ENCODE measurements at places on chromosomes 2 and 18.
A peak's percentile ranks its signal among the peaks of the same experiment; 100 is the strongest.

- no peak for DNase-seq
Observed at GRCh38 chr2:109666466-109666865, 52.3 kb downstream of the SOWAHC start.

- DNase-seq = no peak
Observed at GRCh38 chr2:149953627-149954026, 366.1 kb upstream of the MMADHC start.

GRCh38 chr2:105872142-105872728 lies 127.5 kb downstream of the NCK2 start:
- no peak for DNase-seq

GRCh38 chr2:171991027-171991426 lies 8.7 kb upstream of the METAP1D start:
- DNase-seq = no peak

DNA sequence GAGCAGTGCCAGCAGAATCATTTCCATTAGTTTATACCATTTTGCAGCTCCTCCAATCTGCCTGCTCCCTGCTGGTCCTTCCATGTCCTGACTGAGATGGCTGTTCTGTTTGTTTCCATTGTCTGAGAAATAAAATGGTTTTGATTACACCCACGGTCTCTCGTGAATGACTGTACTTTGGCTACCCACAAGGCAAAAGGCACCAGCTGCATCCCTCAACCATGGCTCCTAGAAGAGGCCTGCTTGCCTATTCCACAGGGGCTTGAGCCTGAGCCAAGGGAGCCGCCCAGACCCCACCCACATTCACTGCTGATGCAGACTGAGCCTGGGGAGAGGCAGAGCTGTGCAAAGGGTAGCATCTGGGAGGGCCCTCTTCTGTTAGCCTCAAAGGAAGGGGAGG lies 31.2 kb downstream of the MARCHF4 start:
- peak; percentile 30 for DNase-seq

GRCh38 chr2:6526093-6526824 lies 339.4 kb downstream of the CMPK2 start:
- DNase-seq = no peak

DNA sequence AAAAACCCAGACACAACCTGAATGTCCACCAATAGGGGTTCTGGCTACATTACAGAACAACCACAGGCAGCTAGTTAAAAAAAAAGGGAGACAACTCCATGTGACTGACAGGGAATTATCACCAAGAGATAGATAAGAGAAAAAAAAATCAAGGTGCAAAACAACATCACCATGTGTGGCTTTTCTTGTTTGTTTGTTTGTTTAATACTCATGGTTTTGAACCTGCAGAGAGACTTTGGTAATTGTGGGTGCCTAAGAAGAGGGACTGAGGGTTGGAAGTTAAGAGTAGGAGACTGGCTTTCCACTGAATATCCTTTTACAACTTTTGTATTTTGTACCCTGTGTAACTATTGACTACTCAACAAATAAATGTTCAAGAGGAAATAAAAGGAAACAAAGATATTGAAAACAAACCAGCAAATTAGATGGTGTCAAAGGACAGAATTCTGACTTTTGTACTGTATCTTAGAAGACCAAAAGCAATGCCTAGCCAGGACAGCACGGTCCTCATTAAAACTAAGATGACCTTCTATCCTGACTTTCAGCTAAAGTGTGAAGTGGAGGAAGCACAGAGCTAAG lies 22.5 kb upstream of the DNAJC27 start:
- no peak for DNase-seq

DNA sequence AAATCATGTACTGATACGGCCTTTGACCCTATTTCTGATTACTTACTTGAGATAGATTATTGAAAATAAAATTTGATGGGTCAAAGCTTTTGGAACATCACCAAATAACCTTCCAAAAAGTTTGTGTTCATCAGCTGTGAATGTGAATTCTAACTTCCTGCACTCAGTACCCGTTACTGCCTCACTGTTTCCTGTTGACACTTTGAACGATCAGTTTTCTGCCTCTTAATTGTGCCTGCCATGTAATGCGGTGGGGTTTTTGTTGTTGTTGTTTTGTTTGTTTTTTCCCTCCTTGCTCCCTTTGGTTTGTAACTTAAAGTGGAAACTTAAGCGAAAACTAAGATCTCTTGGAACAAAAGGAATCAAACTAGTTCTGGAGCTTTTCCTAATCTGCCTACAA lies 18.9 kb downstream of the ATG16L1 start:
- no peak for DNase-seq

GRCh38 chr2:173607606-173608311 lies 253.1 kb downstream of the CDCA7 start:
- no peak for DNase-seq

DNA sequence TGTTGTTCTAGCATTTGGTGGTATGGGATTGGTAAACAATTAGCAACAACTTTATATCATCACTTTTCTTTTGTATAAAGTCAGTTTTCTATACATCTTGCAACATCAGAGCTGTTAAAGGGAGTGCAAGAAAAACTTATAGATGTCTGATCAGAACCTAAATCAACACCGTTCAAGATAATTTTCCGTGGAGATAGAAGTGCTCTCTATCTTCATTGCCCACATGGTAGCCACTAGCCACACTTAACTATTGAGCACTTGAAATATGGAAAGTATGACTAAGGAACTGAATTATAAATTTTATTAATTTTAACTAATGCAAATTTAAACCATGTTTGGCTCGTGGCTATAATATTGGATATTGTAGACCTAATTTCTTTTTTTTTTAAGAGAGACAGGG lies 5.2 kb downstream of the TTC27 start:
- DNase-seq = no peak

GRCh38 chr2:181468811-181469210 lies 11.6 kb downstream of the ITGA4 start:
- DNase-seq = no peak

DNA sequence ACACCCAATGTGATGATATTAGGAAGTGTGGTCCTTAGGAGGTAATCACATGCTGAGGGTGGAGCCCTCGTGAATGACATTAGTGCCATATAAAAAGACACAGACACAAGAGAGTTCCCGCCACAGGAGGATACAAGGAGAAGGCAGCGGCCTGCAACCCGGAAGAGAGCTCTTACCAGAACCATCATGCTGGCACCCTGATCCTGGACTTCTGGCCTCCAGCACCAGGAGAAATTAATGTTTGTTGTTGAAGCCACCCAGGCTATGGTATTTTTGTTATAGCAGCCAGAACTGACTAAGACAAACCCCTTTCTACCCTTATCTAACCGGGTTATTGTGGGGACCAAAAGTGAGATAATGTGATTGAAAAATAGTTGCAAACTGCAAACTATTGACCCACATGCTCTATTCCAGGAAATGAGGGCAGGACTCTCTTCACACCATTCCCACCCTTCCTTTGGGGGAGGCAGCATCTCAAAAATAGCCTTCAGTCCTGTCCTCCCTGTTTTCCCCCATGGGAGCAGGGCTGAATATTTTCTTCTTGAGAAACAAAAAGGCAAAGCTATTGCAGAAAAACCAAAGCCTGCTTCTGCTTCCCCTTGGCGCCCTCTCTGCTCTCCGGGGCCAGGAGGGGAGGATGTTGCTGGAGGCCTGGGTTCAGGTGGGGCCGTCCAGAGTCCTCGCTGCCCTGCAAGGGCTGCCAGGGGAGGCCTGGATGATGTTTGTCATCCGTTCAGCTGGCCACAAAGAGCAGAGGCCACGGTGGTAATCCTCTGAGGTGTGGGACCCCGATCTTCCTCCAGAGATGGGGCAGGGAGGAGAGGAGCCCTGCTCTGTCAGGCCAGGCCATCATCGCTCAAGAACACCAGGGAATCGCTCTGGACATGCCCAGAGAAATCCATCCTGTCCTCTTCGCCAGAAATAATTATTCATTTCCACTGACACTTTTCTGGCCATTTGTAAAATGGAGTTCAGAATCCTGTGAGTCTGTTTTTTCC lies 73.8 kb upstream of the HAAO start:
- DNase-seq = no peak

DNA sequence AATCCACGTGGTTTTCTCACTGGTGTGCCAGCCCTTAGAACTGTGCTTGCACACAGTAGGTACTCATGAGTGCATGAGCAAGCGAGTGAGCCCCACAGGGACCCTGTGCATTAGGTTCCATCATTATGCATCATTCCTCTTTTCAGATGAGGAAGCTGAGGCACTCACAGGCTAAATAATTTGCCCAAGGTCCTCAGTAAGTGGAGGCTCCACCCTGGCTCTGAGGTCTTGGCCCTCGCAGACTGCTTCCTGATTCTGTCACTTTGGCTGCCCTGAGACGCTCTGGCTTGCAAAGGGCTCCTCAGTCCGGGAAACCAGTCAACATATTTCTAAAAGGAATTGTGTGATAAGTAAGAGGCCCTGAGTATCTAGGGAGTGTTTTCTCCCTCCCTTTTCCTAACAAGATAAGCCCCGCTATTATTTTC lies 71.7 kb downstream of the IL1R2 start:
- no peak for DNase-seq

- peak; percentile 41 for DNase-seq
Observed at GRCh38 chr2:63977904-63978303, 41.3 kb downstream of the VPS54 start.

- DNase-seq = no peak
Observed at GRCh38 chr2:85769983-85770362, 16.2 kb downstream of the ATOH8 start.

DNA sequence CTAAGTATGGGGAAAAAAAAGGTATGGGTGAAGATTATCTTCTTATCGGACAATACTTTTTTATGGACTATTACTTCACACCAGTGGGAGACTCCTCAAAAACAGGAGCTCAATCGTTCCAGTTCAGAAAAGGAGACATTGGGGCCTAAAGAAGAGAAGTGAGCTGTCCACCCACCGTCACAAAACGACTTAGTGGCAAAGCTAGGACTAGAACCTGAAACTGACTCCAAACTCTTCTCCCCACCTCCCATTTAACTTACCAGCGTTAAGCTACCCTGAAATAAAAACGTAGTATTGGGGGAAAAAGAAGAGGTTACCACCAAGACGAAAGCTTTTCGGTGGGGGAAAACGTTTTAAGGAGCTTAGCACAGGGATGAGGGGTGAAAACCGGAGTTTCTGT lies 503 bp downstream of the GTF3C3 start:
- DNase-seq = no peak

DNA sequence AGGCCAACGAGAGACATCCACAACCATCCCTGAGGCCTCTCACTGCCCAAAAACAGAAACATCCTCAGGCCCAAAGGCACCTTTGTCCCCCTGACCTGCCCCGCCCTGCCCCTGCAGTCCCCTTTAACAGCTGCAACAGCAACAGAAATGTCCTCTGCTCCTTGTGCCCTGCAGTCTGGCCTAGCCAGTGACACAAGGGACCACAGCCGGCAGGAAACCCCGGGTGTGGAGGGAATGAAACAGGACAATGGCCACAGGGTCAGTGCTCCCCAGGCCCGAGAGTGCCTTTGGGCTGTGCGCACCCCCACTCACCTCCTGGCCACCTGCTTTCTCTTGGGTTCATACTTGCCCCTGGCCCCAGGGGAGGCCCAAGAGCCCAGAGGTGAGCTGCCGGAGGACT lies 35.6 kb downstream of the SNED1 start:
- no peak for DNase-seq

GRCh38 chr18:2916184-2916583 lies 69.4 kb downstream of the EMILIN2 start:
- DNase-seq = no peak

- DNase-seq = no peak
Observed at GRCh38 chr2:98695255-98695654, 35.7 kb downstream of the MGAT4A start.

- peak; percentile 24 for DNase-seq
Observed at GRCh38 chr18:59823596-59824195, 76.1 kb upstream of the PMAIP1 start.

DNA sequence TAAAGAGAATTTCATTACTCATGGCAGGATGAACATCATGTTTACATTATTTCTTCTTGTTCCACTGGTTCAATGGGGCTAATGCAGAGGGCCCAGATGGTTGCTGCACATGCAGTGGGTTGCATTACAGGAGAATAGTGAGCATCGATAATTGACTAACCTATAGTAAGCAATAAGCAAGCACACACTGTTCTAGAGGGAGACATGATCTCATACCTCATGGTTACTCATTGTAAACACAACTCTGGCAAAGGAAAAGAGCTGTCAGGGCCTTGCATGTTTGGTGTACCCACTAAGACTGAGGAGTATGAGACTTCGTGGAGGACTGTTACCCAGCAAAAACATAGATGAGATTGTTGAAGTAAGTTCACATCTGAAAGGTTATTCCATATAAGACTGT lies 885.6 kb upstream of the VRK2 start:
- no peak for DNase-seq

GRCh38 chr2:121202541-121203310 lies 82.3 kb downstream of the TFCP2L1 start:
- DNase-seq = no peak

DNA sequence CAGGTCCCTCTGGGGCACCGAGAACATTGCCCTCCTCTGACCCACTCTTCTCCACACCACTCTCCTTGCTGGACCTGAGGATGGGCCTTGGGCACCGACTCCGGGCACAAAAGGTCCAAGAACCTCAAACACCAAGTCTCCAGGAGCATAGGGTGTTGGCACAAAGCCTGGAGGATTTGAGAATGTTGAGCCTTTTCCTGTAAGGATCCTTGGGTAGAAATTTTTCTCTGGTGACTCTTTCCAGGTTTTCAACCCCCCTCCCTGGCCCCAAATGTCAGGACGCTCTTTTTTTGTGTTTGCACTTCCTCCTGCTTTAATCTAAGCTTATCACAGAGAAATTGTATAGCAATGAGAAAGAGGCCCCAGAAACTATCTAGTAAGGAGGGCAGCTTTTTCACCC lies 9.2 kb downstream of the SPR start:
- no peak for DNase-seq

GRCh38 chr18:9741793-9742523 lies 33.9 kb downstream of the RAB31 start:
- DNase-seq = no peak

- DNase-seq = peak; percentile 54
Observed at GRCh38 chr2:174597345-174598047, at the start of gene WIPF1. Gene WIPF1, minus strand, starts transcription at chr2:174597804. Its CDS starts 12,231 bp downstream, at chr2:174585573.

- DNase-seq = no peak
Observed at GRCh38 chr2:165706960-165707487, 87.0 kb downstream of the GALNT3 start.

DNA sequence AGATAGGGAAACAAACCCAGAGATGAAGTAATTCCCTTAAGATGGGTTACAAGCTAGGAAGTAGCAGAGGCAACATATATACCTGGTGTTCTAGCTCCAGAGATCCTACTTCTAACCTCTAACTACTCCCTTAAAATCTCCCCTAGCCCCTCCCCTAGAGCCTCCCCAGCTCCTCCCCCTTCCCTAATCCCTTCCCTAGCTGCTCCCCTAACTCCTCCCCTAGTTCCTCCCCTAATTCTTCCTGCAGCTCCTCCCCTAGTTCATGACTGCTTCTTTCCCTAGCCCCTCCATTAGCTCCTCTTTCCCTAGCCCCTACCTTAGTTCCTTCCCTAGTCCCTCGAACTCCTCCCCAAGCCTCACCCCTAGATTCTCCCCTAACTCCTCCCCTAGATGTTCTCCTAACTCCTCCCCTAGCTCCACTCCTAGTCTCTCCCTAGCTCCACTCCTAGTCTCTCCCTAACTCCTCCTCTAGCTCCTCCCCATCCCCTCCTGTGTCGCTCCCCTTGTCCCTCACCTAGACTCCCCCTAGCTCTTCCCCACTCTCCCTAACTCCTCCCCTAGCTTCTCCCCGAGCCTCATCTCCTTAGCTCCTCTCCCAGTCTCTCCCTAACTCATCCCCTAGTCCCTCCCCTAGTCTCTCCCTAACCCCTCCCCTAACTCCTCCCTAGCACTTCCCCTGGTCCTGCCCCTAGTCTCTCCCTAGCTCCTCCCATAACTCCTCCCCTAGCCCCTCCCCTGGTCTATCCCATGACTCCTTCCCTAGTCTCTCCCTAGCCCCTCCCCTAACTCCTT lies 108.9 kb downstream of the CD226 start:
- DNase-seq = no peak

GRCh38 chr18:54181856-54182602 lies 42.4 kb downstream of the MBD2 start:
- DNase-seq = no peak

Data from stimulated activated CD4-positive, alpha-beta T cell treated with anti-CD3 and anti-CD28 coated beads, Interleukin-4, amount 100 ng/mL, for 24 hours (primary cell).